ENCODE measurements at places on chromosomes 7 and 10.

DNA sequence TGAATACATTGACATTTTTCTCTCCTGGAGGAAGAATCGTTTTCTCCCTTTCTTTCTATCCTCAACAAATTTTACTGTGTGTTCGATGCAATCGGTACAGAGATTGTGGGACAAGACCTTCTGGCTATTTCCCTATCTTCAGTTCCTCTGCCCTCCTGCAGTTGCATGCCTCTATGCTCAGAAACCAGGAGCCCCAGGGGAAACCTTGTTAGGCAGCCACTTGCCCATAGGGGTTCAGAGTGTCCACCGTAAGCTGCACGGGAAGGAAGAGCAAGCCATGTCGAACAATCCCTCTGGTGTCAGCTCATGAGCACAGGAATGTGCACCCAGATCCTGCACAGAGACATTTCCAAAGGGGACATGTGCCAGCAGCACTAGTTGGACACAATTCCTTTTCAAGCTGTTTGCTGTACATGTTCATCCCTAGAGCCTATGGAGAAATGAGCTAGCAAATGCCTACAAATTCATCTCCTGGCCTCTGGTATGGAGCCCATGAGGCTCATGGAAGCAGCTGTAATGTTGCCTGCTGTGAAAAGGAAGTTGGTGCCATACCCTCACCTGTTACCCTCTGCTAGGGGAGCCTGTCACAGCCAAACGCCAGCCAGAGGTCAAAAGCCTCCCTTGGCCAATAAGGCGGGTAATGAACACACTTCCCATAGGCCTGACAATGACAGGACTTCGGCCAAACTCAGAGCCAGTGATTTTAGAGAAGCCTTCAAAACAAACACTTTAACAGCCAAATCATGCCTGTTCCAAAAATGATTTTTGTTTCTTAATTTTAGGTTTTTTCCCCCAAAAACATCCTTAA is 35.9 kb upstream of the ASAH2 start:
- H3K4me1 ChIP-seq = no peaks in the 10 kb centered on the region
- no peak overlapping the region for H3K4me3 ChIP-seq
- H3K27me3 ChIP-seq = no peaks in the 10 kb centered on the region
- H3K27ac ChIP-seq = no peak overlapping the region
- no peak for DNase-seq
- H3K36me3 ChIP-seq = no peaks in the 10 kb centered on the region

DNA sequence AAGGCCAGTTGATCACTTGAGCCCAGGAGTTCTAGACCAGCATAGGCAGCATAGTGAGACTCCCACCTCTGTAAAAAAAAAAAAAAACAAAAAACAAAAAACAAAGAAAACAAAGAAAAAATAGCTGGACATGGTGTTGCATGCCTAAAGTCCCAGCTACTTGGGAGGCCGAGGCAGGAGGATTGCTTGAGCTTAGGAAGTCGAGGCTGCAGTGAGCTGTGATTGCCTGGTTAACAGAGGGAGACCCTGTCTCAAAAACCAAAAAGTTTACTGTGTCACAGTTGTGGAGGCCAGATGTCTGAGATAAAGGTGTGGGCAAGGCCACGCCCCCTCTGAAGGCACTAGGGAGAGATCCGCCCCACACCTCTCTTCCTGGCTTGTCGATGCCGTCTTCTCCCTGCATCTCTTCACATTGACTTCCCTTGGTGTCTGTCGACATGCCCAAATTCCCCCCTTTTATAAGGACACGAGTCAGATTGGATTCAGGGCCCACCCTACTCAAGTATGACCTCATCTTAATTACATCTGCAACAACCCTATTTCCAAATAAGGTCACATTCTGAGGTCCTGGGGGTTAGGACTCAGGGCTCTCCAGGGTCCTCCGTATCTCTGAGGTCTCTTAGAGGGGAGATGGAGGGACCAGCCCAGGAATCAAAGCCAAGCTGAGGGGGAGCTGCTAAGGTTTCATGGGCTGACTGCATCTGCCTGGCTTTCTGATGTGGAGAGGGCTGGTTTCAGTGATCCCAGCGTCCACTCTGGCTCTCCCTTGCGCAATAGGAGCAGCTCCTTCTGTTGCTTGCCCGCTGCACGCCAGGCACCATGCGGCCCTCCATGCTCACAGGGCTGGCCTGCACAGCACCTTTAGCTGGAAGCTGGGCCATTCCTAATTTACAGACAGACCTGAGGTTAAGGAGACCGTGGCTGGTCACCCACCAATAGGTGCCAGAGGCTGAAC is 23.1 kb downstream of the AGAP3 start:
- H3K4me1 ChIP-seq = peaks cover 22% of the 10 kb centered on the region
- no peak overlapping the region for H3K4me3 ChIP-seq
- H3K27me3 ChIP-seq = no peaks in the 10 kb centered on the region
- H3K27ac ChIP-seq = no peak overlapping the region
- DNase-seq = no peak
- H3K36me3 ChIP-seq = no peaks in the 10 kb centered on the region

DNA sequence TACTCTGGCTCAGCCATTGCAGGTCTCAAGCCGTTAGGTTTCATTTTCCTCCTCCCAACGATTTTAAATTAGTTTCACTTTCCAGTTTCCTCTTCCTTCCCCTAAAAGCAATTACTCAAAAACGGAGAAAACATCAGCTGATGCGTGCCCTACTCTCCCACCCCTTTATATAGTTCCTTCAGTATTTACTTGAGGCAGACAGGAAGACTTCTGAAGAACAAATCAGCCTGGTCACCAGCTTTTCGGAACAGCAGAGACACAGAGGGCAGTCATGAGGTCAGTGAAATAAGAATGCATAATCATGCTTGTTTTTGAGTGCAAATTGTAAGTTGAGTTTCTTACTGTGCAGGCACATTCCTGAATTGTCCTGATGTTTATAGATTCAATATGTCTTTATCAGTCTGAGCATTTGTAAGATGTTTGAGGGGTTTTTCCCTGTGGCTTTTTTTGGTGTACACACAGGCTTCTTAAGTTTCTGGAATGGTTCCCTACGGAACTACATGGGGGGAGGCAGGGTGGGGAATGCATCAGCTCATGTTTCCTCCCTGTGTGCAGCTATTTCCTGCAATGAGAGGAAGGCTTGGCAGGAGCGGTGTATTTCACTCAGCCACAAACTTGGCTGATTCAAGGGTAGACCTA is at the start of gene IFIT3:
TSS of gene IFIT3 (plus strand) at position 195 of the 639 bp plus-strand sequence. CDS start at position 272, 77 bp downstream.
- no peaks in the 10 kb centered on the region for H3K27me3 ChIP-seq
- peaks cover 14% of the 10 kb centered on the region for H3K4me1 ChIP-seq
- H3K36me3 ChIP-seq = no peaks in the 10 kb centered on the region
- H3K4me3 ChIP-seq = peak within 1 kb of the TSS; percentile 73
- peak within 1 kb of the TSS; percentile 72 for H3K27ac ChIP-seq

DNA sequence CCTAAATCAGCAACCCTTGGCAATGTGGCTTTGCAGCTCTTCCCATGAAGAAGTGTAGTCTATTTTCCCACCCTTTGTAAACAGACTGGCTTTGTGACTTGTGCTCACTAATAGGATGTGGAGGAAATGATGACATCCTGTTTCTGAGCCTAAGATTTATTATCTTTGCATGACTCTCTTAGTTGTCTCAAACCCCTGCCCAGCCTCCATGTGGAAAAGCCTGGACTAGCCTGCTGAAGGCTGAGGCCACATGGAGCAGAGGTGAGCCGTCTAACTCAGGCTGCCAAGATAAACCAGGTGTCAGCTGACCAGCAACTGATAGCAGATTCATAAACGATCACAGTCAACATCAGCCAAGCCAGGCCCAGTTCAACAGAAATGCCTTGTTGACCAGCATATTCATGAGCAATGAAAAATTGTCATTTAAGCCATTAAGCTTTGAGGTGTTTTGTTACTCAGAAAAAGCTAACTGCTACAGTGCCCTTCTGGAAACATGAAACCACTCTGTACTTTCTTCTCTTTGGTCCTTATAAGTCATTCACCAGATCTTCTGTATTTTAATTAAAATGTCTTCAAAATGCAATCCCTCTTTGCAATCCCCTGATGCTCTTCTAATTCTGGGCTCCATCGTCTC is 586.3 kb upstream of the ANKRD30A start:
- H3K36me3 ChIP-seq = no peaks in the 10 kb centered on the region
- no peaks in the 10 kb centered on the region for H3K27me3 ChIP-seq
- DNase-seq = peak; percentile 7
- peaks cover 26% of the 10 kb centered on the region for H3K4me1 ChIP-seq
- H3K27ac ChIP-seq = no peak overlapping the region

Measured in keratinocyte (primary cell).